ENCODE measurements at places on chromosomes 2 and 18. TPM values are rescaled to one million over a fixed set of nuclear protein-coding genes. Genes with fewer than 3 reads are reported as not detected.

UGT1A6 gene
- not detected for total RNA-seq

IL1F10 gene
- total RNA-seq: not detected

SRD5A2 gene
- total RNA-seq: not detected

MYOM1 gene
- 2.7 TPM for total RNA-seq

KLHL14 gene
- 0.11 TPM for total RNA-seq

DNA sequence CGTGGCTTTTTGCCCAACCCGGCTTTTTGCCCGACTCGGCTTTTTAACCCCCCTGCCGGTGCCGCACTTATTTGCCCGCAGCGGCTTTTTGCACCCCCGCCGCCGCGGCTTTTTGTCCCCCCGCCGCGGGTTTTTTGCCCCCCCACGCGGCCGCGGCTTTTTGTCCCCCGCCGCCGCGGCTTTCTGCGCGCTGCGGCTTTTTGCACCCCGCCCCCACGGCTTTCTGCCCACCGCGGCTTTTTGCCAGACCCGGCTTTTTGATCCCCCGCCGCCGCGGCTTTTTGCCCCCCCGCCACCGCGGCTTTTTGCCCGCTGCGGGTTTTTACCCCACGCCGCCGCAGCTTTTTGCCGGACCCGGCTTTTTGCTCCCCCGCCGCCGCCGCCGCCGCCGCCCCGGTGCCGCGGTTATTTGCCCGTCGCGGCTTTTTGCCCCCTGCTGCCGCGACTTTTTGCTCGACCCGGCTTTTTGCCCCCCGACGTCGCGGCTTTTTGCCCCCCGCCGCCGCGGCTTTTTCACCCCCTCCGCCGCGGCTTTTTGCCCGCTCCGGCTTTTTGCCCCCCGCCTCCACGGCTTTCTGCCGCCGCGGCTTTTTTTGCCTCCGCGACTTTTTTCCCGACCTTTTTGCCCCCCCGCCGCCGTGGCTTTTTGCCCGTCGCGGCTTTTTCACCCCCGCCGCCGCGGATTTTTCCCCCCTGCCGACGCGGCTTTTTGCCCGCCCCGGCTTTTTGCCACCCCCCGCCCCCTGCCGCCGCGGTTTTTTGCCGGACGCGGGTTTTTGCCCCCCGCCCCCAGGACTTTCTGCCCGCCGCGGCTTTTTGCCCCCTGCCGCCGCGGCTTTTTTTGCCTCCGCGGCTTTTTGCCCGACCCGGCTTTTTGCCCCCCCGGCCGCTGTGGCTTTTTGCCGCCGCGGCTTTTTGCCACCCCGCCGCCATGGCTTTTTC lies 2786.5 kb downstream of the RPIA start:
- no peak for DNase-seq

- no peak for DNase-seq
Observed at GRCh38 chr2:128710729-128711128, 392.1 kb upstream of the HS6ST1 start.

GRCh38 chr2:218983934-218984238 lies 1.1 kb downstream of the FEV start:
- no peak for DNase-seq

- no peak for DNase-seq
Observed at GRCh38 chr18:28607991-28608390, 431.1 kb upstream of the CDH2 start.

- no peak for DNase-seq
Observed at GRCh38 chr18:6521803-6522418, 107.2 kb upstream of the L3MBTL4 start.

GRCh38 chr2:112151271-112151670 lies 13.1 kb downstream of the FBLN7 start:
- DNase-seq: no peak

GRCh38 chr18:11279461-11279860 lies 130.1 kb upstream of the PIEZO2 start:
- DNase-seq: no peak

GRCh38 chr18:55086906-55087305 lies 127.6 kb upstream of the CCDC68 start:
- DNase-seq: no peak

DNA sequence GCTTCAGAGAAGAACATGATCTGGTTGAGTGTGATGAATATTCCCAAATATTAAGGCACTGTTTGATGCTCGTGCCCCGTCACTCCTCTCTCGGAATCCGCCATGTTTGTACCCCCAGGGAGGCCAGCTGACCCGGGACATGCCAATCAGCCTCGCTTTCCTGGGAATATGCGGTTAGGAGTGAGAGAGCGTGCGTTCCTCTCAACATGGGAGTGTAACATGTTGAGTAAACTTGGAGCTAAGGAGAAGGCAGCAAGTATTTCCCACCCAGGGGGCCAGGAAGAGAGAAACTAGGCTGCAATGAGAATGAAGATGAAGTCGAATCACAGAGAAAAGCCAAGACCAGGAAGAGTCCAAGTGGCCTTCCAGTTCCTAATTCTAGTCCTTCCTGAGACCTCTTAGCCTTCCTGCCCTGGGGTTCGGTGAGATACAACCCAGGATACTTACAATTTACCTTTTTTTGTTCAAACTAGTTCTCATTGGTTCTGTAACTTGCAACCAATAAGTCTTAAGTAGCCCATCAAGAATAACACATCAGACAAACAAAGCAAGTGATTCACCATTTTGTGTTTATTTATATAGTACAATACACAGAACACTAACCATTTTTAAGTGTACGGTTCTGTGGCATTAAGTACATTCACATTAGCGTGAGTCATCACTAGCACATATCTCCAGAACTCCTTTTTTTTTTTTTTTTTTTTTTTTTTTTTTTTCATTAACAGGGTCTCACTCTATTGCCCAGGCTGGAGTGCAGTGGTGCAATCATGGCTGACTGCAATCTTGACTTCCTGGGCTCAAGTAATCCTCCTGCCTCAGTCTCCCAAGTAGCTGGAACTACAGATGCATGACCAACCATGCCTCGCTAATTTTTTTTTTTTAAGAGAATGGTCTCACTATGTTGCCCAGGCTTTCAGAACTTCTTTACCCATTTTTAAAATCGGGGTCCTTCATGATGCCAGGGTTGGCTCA lies 36.4 kb upstream of the SLC1A4 start:
- no peak for DNase-seq

DNA sequence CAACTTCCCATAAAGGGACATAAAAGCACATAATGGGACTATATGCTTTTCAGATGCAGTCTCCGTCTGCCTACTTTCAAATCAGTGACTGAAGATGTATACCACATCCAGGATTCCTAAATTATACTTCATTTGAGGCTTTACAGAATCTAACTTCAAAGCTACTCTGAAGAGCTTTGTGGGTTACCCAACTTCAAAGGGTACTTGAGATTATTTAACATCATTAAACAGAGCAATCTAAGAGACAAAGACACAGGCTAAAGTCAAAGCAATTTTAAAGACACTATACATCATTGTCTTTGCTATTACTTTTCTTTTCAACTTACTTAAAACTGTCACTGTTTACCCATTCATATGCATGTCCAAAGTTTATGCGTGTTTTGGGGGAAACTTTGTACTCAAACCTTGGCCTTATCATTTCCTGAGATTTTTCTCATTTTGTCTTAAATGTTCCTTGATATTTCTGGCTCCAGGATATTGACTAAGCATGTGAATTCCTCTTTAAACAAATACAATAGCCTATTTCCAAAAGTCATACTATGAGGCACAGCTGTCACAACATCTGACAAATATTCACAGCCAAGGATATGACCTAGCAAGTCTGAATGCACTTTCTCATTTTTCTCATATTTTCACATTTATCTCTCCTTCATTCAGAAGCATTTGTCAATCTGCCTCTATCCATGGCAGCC lies 1985.1 kb upstream of the PIK3C3 start:
- DNase-seq: no peak

GRCh38 chr2:148524519-148524919 lies 120.0 kb upstream of the EPC2 start:
- no peak for DNase-seq

- DNase-seq: no peak
Observed at GRCh38 chr18:74509856-74510769, 13.9 kb downstream of the CNDP2 start.

All from CD8-positive, alpha-beta T cell (primary cell).